ENCODE measurements at places on chromosomes 6 and 20. TPM values are rescaled to one million over a fixed set of nuclear protein-coding genes. Genes with fewer than 3 reads are reported as not detected.

DNA sequence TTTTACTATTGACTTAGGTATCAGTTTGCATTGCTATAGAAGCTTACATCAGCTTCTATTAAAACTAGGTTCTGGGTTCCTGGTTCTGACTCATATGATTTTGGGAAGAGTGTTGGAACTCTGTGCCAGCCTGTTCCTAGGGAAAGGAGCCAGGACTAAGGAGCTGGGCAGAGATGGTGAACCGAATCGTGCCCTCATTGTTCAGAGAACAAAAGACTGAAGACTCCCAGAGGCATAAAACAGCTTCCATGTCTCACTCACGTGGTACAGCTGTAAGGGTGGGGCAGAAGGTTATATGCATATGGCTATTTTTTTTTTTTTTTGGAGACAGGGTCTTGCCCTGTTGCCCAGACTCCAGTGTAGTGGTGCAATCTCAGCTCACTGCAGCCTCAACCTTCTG is 89.1 kb upstream of the THBS2 start:
- DNase-seq = no peak
- H3K36me3 ChIP-seq = no peaks in the 10 kb centered on the region
- H3K4me3 ChIP-seq = no peak overlapping the region

NRSN1 gene
- total RNA-seq = 0.05 TPM

GRCh38 chr20:58097943-58098342 is 130.5 kb downstream of the ANKRD60 start:
- H3K27ac ChIP-seq = no peak overlapping the region
- no peaks in the 10 kb centered on the region for H3K4me1 ChIP-seq
- H3K4me3 ChIP-seq = no peak overlapping the region
- no peaks in the 10 kb centered on the region for H3K36me3 ChIP-seq
- no peak for DNase-seq
- no peaks in the 10 kb centered on the region for H3K27me3 ChIP-seq

CFB gene
- 17.0 TPM for total RNA-seq

DNA sequence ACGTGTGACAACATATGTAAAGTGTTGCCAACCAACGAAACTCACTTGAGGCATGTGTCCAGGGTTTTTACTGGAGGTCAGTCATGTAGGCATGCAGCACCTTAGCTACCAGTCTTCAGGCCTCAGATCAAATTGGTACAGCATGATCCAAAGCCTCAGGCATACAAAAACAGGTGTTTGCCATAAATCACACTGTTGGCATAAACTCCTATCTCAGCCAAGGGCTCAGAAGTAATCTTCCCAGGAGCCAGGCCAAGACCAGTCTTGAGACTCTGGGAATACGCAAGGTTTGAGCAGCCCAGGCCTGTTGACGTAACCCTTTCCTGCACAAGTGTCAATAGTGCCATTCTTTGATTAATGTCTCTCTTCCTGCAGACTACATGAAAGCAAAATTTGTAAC is 163.5 kb downstream of the PRL start:
- DNase-seq = no peak
- peaks cover 7% of the 10 kb centered on the region for H3K4me1 ChIP-seq
- peaks cover 11% of the 10 kb centered on the region for H3K36me3 ChIP-seq
- no peak overlapping the region for H3K4me3 ChIP-seq
- H3K27me3 ChIP-seq = no peaks in the 10 kb centered on the region
- H3K27ac ChIP-seq = no peak overlapping the region

MAK gene
- total RNA-seq = 0.09 TPM

DNA sequence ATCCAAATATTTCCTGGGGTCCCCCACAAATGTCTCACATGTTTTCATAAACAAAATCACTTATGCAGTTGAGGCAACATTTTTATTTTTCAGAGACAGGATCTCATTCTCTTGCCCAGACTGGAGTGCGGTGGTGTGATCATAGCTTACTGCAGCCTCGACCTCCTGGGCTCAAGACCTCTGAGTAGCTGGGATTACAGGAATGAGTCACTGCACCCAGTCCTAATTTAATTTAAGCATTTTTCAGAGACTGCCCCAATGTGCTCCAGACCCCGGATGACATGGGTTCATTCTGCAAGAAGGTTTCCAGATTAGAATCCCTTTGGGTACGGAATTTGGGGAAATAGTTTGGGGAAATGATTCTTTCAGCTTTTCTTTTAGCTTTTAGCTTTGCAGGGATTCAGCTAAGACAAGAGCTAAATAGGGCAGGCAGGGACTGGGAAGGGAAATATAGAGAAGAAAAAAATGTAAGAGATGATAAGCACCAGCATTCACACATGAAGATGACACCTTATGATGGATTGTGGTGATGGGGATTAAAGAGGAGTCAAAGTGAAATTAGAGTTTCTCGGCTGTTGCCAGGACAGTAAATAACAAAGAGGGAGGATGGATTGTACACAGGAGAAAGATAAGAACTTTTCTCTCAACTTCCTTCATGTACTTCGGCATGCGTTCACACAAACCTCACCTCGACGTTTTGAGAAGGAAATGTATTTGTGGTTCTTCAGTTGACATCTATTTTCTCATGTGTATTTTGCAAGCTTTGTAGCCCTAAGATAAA is 169.4 kb upstream of the TAB2 start:
- no peak overlapping the region for H3K4me3 ChIP-seq
- H3K36me3 ChIP-seq = no peaks in the 10 kb centered on the region
- peak overlapping the region; percentile 14 for H3K27ac ChIP-seq
- no peak for DNase-seq

GRCh38 chr6:11789744-11790143 is 11.1 kb upstream of the ADTRP start:
- DNase-seq = no peak
- no peak overlapping the region for H3K4me3 ChIP-seq
- H3K27ac ChIP-seq = no peak overlapping the region
- peaks cover 27% of the 10 kb centered on the region for H3K4me1 ChIP-seq

DNA sequence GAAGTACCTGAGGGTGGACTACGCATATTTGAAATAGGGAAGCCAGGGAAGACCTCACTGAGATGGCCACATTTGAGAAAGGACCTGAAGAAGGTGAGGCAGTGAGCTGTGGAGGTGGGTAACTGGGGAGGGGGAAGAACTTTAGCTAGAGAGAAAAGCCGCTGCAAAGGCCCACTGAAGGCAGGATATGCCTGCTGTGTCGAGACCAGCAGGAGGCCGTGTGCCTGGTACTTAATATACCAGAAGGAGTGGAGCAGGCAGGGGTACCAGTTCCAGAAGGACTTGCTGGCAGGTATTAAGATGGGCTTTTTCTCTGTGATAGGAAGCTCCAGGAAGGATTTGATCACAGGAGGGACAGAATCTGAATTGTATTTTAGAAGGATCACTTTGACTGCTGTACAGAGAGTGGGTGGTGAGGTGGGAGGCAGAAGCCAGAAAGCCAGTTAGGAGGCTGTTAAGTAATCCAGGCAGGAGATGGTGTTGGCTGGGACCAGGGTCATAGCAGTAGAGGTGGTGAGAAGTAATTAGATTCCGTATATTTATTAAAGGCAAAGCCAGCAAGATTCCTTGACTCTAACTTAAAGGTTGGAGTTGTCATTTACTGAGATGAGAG is 54.2 kb upstream of the FANCE start:
- H3K27me3 ChIP-seq = no peaks in the 10 kb centered on the region
- H3K4me3 ChIP-seq = no peak overlapping the region
- no peaks in the 10 kb centered on the region for H3K36me3 ChIP-seq
- no peak overlapping the region for H3K27ac ChIP-seq
- no peak for DNase-seq

All from thymus (tissue), 14 donors.